ENCODE measurements at places on chromosomes 3 and 15.
A peak's percentile ranks its signal among the peaks of the same experiment; 100 is the strongest.

- DNase-seq, result no peak
- no peaks in the 10 kb centered on the region for H3K36me3 ChIP-seq
- H3K27me3 ChIP-seq, result no peaks in the 10 kb centered on the region
- no peak overlapping the region for H3K27ac ChIP-seq
- no peaks in the 10 kb centered on the region for H3K4me1 ChIP-seq
Measured at GRCh38 chr3:22122567-22122966, 371.6 kb upstream of the ZNF385D start.

GRCh38 chr3:133600572-133601081 lies 27.1 kb downstream of the CDV3 start:
- no peak overlapping the region for H3K27ac ChIP-seq
- DNase-seq, result no peak
- no peaks in the 10 kb centered on the region for H3K36me3 ChIP-seq

DNA sequence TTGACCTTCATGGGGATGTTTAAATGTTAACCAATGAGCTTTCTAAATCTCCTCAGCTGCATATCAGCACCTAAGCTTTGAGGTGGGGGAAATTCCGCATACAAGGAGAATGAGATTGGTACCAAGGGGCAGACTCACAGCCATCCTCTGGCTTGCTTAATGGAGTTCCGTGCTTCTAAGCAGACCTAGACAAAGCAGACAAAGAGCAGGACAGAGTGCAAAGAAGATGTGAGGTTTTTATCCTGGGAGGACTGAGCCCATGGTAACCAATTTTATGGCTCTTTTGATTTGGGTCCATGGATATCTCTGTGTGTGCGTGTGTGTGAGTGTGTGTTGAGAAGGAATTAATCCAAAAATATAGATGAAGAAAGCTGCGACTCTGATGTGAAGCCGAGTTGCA lies 7.5 kb downstream of the TAFA4 start:
- H3K27me3 ChIP-seq, result no peaks in the 10 kb centered on the region
- peaks cover 4% of the 10 kb centered on the region for H3K4me1 ChIP-seq
- no peak for DNase-seq

- no peak for DNase-seq
- H3K4me3 ChIP-seq, result no peak overlapping the region
- no peaks in the 10 kb centered on the region for H3K36me3 ChIP-seq
- peaks cover 5% of the 10 kb centered on the region for H3K4me1 ChIP-seq
- H3K27me3 ChIP-seq, result no peaks in the 10 kb centered on the region
Measured at GRCh38 chr3:8743021-8743601, 9.5 kb downstream of the CAV3 start.

DNA sequence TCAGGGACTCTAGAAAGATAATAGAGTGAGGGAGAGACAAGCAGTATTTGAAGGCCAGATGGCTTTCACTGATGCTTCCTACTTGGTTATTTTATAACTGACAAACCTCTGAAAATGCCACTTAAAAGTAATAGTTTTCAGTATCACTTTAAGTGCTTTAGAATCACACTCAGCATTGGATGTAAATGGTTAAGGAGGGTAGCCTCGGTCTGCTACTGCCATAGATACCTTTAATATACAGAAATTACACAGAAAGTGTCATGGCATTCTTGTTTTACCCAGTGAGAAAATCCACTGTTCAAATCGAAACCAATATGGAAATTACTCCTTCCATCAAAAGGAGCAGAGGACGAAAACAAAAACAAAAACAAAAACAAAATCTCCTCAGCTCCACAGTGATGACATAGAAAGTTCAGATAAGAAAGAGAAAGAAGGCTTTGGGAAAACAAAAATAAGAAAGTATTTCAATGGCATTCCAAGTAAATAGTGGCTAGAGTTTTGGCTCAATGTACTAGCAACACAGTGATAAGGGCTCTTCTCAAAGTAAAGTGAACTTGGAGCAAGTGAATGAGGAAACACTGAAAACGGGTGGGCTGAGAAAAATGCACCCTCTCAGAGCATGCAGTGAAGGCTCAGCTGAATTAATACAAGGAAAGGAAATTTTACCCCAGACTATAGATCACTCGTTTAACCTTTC lies 43.2 kb upstream of the CD47 start:
- H3K27me3 ChIP-seq, result no peaks in the 10 kb centered on the region
- H3K36me3 ChIP-seq, result no peaks in the 10 kb centered on the region
- H3K4me1 ChIP-seq, result no peaks in the 10 kb centered on the region
- H3K27ac ChIP-seq, result no peak overlapping the region
- H3K4me3 ChIP-seq, result no peak overlapping the region

- H3K27me3 ChIP-seq, result no peaks in the 10 kb centered on the region
- DNase-seq, result no peak
- no peaks in the 10 kb centered on the region for H3K36me3 ChIP-seq
- H3K4me1 ChIP-seq, result no peaks in the 10 kb centered on the region
- no peak overlapping the region for H3K4me3 ChIP-seq
Measured at GRCh38 chr15:60215225-60215963, 182.4 kb downstream of the ANXA2 start.

- peaks cover 4% of the 10 kb centered on the region for H3K27me3 ChIP-seq
- H3K4me1 ChIP-seq, result no peaks in the 10 kb centered on the region
- H3K4me3 ChIP-seq, result no peak overlapping the region
Measured at GRCh38 chr3:194489736-194490612, 3.2 kb upstream of the ATP13A3 start.

DNA sequence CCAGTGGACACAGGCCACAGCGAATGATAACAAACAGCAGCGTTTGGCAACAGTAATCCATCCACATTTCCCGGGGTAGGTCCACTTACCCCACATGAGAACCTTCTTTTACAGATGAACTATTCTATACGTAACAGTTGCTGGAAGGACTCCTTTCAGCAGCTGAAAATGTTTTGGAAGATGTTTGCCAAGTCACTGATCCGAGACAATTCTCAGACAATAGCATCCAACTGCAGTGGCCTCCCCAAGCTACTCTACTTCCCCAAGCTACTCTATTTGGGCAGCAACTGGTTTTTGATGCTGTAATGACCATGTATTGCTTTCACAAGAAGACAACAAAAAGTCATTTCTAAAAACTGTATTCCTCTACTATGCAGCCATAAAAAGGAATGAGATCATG lies 87.5 kb downstream of the ADAMTS17 start:
- no peak overlapping the region for H3K27ac ChIP-seq
- H3K4me3 ChIP-seq, result no peak overlapping the region
- no peaks in the 10 kb centered on the region for H3K36me3 ChIP-seq
- no peaks in the 10 kb centered on the region for H3K4me1 ChIP-seq
- no peak for DNase-seq

DNA sequence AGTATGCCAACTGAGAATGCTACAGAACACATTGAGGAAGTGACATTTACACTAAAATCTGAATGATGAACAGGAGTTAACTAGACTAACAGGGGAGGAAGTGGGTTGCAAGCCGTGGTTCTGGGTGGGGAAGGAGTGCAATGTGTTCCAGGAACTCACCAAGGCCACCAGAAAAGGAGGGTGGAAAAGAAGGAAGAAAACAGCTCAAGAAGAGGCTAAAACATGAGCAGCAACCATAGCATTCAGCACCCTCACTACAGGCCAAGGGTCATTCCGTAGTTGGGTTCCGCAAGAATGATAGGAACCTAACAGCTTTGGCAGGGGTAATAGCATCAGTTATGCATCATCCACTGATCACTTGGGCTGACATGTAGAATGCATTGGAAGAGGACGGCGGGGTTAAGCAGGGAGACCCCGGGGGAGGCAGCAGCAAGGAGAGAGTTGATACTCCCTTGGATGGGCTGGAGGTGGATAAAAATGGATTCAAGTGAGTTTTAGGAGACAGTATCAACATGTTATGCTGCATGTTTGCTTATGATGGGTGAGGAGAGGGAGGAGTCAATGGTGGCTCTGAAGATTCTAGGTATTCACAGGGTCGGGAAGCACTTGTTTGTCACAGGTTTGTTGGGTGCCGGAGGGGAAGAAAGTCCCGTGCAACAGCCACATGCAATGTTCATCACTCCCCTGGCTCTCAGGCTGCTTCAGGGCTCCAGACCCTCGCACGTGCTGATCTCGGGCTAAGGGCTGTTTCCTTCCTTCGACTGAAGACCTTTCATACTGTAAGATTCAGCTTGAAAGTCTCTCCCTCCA lies 53.2 kb downstream of the LIPC start:
- no peak for DNase-seq
- no peak overlapping the region for H3K27ac ChIP-seq
- H3K36me3 ChIP-seq, result no peaks in the 10 kb centered on the region
- H3K4me1 ChIP-seq, result no peaks in the 10 kb centered on the region

DNA sequence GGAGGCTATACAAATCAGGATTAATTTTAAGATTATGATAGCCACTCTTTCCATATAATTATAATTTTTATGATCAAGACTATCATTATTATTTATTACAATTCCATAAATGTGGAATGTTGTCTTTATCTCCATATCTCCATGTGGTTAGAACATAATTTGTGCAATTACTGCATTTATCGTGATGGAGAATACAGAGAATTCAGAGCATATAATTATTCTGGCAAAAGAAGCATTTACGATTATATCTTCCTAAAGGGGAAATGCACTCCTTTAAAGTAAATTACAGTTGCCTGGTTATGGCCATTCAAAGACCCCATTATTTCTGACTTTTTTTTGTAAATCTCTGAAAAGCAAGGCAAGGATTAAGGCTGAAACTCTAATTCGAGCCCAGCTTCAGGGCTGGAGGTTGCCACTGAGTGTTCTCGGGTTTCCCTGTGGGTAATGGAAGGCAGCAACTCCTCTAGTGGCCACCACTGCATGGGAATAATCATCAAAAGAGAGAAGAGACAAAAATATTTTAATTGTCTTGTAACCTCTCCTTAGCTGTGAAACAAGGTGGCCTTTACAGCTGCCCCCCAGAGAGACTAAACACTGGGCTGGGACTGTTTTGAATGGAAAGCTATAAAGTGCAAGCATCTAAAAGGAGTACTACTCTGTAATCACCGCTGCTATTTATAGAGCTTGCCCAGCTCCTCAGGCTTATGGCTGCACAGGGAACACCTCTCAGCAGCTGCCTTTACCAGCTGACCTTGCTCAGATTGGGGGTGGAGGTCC lies 59.8 kb upstream of the PRTG start:
- H3K36me3 ChIP-seq, result no peaks in the 10 kb centered on the region
- no peak overlapping the region for H3K27ac ChIP-seq
- H3K27me3 ChIP-seq, result no peaks in the 10 kb centered on the region
- H3K4me1 ChIP-seq, result peaks cover 5% of the 10 kb centered on the region
- H3K4me3 ChIP-seq, result no peak overlapping the region
- DNase-seq, result no peak

DNA sequence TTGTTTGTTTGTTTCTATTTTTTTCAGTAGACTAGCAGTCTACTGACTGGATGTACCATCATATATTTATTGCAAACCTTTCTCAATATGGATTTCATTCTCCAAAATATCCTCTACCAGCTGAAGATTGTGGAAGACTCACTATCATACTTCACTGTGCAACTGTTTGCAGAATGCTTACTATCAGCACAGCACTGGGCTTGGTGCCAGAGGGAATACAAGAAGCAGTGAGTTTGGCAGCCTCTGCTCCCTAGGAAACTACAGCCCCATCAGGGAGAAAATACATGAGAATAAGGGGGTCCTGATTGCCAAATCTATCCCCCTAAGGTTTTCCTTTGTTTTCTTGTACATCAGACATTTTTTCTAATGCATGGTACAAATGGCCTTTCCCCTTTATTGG lies 27.5 kb downstream of the AQP9 start:
- no peak overlapping the region for H3K27ac ChIP-seq
- H3K27me3 ChIP-seq, result no peaks in the 10 kb centered on the region
- no peaks in the 10 kb centered on the region for H3K36me3 ChIP-seq
- H3K4me3 ChIP-seq, result no peak overlapping the region

GRCh38 chr3:46866720-46867549 lies 3.7 kb upstream of the MYL3 start:
- DNase-seq, result no peak
- no peak overlapping the region for H3K27ac ChIP-seq
- H3K4me1 ChIP-seq, result no peaks in the 10 kb centered on the region
- H3K36me3 ChIP-seq, result no peaks in the 10 kb centered on the region
- peaks cover 2% of the 10 kb centered on the region for H3K27me3 ChIP-seq
- H3K4me3 ChIP-seq, result no peak overlapping the region

DNA sequence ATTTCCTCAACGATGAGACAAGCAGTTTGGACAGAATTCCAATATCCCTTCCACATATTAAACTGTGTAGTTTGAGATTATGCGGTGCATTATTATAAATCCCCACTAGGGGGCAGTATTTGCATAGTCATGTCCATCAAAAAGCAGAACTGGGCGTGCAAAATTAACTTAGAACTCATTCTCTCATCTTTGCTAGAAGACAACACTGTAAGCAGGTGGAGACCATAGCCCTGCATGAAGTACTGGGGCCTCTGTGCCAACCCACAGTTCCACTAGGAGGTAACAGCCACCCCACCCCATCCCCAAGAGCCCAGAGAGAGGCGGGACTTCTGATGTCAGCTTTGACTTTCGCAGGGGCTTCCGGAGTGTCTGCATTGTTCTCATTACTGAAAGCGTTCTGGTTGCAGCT lies 106.6 kb upstream of the TMC3 start:
- H3K27ac ChIP-seq, result no peak overlapping the region
- H3K27me3 ChIP-seq, result no peaks in the 10 kb centered on the region

GRCh38 chr3:81416812-81417211 lies 344.6 kb downstream of the GBE1 start:
- no peak overlapping the region for H3K4me3 ChIP-seq
- no peaks in the 10 kb centered on the region for H3K27me3 ChIP-seq

GRCh38 chr15:38864827-38865581 lies 300.4 kb upstream of the RASGRP1 start:
- no peaks in the 10 kb centered on the region for H3K27me3 ChIP-seq
- no peak overlapping the region for H3K4me3 ChIP-seq
- DNase-seq, result no peak
- no peaks in the 10 kb centered on the region for H3K36me3 ChIP-seq
- no peaks in the 10 kb centered on the region for H3K4me1 ChIP-seq

GRCh38 chr15:41115161-41115651 lies 874 bp downstream of the INO80 start:
- H3K36me3 ChIP-seq, result no peaks in the 10 kb centered on the region
- no peak for DNase-seq
- peak overlapping the region; percentile 90 for H3K4me3 ChIP-seq
- H3K27me3 ChIP-seq, result no peaks in the 10 kb centered on the region
- no peaks in the 10 kb centered on the region for H3K4me1 ChIP-seq

DNA sequence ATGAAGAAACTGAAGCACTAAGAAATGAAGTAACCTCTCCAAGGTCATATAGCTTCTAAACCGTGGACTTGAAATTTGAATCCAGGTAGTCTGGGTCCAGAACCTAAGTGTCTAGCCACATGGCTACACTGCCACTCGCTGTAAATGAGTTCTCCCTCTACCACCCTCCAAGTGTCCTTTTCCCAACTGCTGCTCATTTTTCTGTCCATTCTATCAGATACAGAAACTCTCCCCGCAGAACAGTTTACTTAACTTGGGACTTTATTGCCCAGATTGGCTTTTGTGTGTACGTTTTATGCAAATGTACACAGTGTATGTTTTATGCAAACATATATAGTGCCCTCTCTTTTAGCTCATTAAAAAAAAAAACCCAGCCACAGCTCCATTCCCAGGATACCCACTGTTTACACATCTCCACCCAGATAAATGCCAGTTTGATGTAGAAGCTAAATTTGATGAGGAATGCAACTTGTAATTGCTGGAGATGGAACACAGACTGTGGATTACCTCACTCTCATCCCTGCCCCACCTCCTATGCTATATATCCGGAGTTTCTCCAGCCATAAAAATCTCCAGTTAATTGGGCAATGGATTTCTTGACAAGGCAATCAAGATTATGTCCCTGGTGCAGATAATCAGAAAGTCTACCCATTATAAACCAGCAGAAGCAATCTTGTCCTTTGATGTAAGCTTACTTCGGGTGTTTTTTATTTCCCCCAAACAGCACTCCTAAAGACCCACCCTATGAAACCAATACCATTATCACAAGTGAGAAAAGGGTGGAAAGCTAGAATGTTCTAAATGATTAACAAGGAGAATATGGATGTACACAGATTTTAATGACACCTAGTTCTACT lies 42.0 kb downstream of the THBS1 start:
- H3K27ac ChIP-seq, result no peak overlapping the region
- no peaks in the 10 kb centered on the region for H3K4me1 ChIP-seq
- no peaks in the 10 kb centered on the region for H3K36me3 ChIP-seq
- no peak overlapping the region for H3K4me3 ChIP-seq
- DNase-seq, result no peak
